SHP77 (cell line): ENCODE measurements at places on chromosomes 5 and 9.

DNA sequence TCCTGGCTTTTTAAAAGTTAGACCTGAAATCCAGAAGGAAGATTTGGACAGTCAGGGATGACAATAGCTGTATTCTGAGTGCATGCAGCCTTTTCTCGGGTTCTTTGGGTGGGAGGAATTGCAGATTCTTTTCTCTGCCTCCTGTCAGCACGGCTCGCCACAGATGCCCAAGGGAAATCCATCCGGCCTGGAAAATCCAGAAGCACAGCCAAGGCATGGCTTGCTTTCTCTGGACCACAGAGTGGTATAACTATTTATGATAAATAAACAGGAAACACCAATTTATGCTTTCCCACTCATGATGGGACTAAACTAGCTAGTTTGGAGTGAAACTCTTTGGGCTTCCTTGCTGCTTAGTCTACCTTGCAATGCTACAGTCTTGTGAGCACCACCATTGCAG lies 59.1 kb downstream of the C9orf152 start:
- no peak for DNase-seq

DNA sequence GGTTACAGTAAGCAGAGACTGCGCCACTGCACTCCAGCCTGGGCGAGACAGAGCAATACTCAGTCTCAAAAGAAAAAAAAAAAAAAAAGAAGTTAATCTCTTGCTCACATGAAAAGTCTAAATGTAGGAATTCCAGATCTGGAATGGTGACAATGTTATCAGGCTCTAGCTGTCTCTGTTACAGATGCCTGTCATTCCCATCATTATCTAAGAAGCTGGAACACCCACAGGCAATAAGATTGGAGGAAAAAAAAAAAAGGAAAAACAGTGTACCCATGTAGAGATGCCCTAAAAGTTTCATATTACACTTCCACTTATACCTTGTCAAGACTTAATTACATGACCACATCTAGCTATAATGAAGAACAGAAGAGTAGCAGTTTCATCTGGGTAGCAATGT lies 38.2 kb downstream of the PTBP3 start:
- no peak for DNase-seq

DNA sequence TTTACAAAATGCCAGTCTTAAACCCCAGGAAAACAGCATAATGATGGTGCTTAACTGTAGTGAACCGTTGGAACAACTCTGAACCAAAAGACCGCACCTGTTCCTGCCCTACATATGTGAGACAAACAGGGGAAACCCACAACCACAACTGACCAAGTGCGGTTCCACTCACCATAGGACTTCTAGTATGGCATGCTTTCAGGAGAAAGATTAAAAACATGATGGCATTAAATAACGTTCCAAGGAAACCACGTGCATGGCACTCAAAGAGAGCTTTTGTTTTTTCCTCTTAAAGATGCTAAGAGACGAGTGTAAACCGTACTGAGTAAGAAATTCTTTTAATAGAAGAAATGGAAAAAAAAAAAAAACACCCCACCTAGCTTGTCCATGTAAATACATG lies 119.8 kb downstream of the SSBP2 start:
- DNase-seq, result no peak

DNA sequence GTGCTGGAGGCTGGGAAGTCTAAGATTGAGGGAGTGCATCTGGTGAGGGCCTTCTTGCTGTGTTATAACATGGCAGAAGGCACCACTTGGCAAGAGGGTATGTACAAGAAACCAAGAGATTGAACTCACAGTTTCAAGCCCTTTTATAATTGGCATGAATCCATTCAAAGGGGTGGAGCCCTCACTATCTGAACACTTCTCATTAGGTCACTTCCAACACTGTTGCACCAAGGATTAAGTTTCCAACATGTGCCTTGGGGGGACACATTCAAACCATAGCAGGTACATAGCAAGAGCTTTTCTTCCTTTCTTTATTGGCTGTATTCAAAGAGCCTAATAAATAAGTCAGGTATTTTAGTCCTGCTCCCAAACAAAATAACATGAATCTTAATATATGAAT lies 62.7 kb downstream of the PRELID2 start:
- no peak for DNase-seq

- no peak for DNase-seq
These were observed 32.1 kb downstream of the MTMR12 start for GRCh38 chr5:32280656-32281081.

- no peak for DNase-seq
These were observed 116.6 kb upstream of the ADAMTSL1 start for GRCh38 chr9:18357321-18357720.

DNA sequence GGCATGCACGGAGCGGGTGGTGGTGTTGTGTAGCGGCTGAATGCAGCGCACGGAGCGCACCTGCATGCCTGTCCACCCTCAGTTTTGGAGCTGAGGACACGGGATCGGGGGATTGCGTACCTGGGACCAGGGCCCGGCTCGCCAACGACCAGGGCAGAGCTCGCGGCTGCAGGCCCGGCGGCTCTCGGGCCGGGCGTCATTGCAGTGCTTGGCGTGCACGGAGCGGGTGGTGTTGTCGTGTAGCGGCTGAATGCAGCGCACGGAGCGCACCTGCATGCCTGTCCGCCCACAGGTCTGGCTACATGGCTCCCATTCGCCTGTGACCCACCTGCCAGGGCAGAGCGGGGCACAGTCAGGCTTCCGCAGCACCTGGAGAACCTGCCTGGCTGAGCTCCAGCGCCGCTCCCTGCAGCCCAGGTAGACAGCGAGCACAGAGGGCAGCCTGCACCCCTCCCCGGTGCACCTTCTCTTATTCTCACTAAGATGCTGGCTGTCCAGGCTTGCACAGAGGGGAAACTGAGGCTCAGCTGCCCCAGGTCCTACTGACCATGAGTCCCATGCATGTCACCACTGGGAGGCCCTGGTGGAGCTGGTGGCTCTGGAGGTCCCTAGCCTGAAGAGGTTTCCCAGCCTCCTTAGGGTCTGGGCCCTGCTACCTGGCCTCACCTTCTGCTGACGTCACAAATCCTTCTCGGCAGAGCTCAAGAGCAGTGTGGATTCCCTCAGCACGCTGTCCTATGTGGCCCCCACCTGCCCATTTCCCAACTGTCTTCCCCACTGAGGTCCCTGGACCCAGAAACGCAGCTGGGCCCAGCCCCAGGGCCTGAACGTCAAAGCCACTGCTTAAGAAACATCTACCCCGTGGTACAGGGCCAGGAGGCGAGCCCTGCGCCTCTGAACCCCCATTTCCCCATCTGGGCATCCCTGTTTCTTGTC lies 64.9 kb downstream of the ZNF354C start:
- no peak for DNase-seq

DNA sequence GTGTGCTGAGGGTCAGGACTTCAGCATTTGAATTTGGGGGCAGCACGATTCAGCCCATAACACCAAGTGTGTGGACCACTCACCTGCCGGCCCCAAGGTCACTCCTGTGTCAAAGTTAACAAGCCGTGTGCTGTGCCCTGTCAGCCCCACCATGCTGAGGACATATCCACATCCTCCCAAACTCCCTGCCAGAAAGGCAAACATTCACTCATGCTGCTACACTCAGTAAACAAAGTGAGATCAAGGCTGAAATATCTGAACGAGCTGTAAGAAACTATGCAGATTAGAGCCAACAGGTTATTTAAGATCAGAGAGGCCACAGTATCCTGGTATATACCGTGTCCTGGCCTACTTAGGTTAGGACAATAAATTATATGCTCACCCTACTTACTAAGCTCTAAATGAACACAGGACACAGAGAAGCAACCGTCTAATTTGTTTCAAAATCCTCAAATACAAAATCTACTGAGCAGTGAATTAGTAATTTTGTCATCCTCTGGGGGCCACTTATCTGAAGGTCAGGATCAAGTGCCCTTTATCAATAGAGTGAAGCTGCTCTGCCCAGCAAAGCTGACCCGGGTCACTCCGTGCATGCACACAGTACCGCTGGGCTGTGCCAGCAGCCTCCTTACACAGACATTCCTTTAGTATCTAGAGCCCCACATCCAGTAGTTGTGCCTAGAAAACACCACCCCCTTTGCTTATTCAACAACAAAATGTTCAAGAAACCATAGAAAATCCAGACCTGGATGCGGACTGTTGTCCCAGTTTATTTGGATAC lies 28.2 kb downstream of the RETREG1 start:
- peak; percentile 49 for DNase-seq

DNA sequence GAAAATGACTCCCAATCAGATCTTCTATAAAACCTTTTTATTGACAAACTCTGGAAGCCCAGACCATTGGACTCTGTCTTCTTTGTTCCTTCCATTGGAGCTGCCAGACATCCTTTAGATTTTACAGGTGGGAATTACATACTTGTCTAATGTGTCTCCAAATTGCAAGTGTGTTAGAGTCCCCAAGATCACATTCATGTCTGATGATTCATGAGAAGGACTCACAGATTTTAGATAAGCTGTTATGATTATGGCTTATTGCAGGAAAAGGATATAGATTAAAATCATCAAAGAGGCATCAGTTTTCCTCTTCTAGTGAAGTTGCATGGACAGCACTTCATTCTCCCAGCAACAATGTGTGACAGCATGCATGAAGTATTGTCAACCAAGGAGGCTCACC lies 70.4 kb downstream of the MUSK start:
- no peak for DNase-seq

DNA sequence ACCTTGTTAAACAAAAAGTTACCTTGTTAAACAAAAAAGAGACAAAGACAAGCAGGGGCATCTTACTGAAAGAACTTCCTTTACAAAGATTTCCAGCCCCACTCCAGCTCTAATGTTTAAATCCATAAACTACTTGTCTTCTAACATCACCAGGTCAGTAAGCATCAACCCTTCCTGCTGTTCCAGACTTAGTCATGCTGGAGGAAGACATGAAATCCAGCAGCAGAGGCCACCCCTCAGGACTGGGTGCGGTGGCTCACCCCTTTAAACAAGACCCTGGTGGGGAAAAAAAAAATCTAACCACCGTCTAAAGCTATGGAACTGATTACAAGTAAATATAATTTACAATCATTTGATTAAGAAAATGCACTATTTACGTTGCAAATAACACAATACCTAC lies 9.1 kb downstream of the PDCL start:
- no peak for DNase-seq

DNA sequence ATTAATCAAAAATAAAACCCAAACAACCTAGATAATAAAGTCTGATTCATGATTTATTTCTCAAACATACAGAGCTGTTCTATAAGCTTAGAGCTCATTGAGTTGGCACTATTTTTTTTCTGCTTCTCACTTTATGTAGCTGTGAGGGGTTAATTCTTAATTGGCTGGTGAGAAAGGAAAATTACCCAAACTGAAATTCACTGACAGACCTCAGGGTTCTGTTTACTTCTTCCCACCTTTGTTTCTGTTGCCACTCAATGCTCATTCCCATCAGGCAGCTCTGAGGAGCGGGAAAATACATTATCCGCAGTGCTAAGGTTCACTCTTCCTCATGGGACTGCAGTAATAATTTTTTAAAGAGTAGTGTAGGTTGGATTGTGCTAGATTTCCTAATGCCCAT lies 139.9 kb downstream of the KCTD16 start:
- no peak for DNase-seq

- no peak for DNase-seq
These were observed 58.6 kb downstream of the GPBP1 start for GRCh38 chr5:57232293-57233033.

DNA sequence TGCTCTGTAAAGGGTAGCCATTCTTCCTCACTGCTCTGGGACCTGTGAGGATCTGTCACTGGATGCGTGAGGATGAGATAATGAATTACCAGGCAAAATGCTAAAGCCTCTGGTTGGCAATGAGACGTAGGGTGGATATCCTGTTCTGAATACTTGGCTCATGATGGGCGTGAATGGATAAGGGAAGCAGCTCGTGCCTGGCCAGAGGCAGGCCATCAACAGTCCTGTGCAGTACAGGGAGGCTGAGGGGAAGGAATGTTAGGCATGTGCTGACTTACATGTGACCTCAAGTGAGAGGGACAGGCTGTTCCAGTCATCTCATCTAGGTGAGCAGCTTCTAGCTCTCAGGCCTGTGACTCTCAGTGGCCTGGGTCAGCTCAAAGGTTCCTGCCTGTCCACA lies 172.8 kb downstream of the CARTPT start:
- DNase-seq, result no peak
